Activated T-helper 1 cell treated with anti-CD3 and anti-CD28 coated beads, Interleukin-12 subunit alpha, Interleukin-12 subunit beta, Interleukin-2, Interleukin-4 antibody, amounts not matched to agents 30 ng/mL and 10 ng/mL and 1 ng/mL, durations not matched to agents 14 hours and 24 hours and 36 hours (primary cell): ENCODE measurements at places on chromosomes 2 and 18. TPM values are rescaled to one million over a fixed set of nuclear protein-coding genes. Genes with fewer than 3 reads are reported as not detected.

ERICH2 gene
- not detected in 2 replicates for total RNA-seq

DNA sequence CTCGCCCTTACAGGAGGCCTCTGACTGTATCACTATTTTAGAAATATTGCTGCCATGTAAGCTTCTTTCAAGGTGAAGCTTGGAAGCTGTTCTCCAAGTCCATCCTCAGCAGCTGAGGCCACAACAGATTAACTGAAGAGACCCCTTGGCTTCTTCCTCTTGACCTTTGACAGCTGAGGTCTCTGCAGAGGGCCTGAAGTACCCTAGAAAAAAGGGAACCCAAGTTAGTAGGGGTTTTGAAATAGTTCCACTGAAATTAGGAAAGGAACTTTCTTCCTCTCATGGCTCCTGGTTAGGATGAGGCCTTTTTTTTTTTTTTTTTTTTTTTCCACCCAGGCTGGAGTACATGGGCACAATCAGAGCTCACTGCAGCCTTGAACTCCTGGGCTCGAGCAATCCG is 15.5 kb upstream of the IHH start:
- no peaks in the 10 kb centered on the region for H3K36me3 ChIP-seq
- DNase-seq = no peak
- H3K4me3 ChIP-seq = no peak overlapping the region
- no peaks in the 10 kb centered on the region for H3K27me3 ChIP-seq
- H3K4me1 ChIP-seq = no peaks in the 10 kb centered on the region

DNA sequence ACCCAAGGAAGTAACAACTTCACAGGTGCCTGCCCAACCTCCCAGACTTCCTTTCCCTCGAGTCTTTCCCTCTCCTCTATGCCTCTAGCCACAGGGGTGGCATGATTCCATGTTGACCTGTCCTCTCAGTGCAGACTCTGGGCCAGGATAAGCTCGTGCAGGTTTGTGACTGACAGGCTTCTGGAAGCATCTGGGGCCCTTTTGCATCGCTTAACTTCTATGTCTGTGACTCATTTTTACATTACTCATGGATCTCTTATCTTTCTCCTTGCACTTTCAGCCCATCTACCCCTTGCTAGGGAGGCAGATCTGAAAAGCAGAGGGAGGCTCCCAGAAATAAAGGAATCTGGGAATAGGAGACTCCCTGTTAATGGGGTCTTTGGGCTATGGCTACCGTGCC is 98.5 kb upstream of the RIOK3 start:
- no peak overlapping the region for H3K27ac ChIP-seq
- no peak for DNase-seq
- H3K36me3 ChIP-seq = peaks cover 18% of the 10 kb centered on the region
- H3K27me3 ChIP-seq = no peaks in the 10 kb centered on the region
- no peak overlapping the region for H3K4me3 ChIP-seq
- H3K4me1 ChIP-seq = peaks cover 21% of the 10 kb centered on the region

DNA sequence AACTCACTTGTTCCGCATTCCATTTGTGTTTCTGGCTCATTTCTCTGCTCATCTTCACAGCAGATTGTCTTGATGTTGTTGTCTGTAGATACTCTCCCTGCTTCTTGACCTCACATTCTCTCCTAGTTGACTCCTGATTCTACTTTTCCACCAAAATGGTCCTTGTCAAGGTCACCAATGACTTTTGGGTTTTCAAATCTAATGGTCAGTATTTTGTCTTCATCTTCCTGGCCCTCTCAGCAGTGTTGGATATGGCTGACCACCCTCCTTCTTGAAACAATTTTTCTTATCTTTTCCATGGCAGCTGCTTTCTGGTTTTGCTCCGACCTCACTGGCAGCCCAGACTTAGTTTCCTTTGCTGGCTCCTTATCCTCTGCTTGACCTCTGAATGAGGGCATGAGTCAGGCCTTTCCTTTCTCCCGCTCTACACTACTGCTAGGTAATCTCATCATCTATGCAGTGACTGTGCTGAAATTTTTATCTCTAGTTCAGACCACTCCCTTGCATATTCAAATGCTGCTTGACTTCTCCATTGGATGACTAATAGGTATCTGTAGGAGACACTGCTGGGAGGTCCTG is 386.6 kb upstream of the SPRED2 start:
- H3K27ac ChIP-seq = no peak overlapping the region
- H3K4me3 ChIP-seq = no peak overlapping the region
- no peaks in the 10 kb centered on the region for H3K4me1 ChIP-seq
- no peak for DNase-seq
- no peaks in the 10 kb centered on the region for H3K36me3 ChIP-seq
- no peaks in the 10 kb centered on the region for H3K27me3 ChIP-seq
